A549 treated with AZD2906 at 1 μM for 4 hours (cell line): ENCODE measurements at places on chromosomes 16 and 17. TPM values are rescaled to one million over a fixed set of nuclear protein-coding genes. Genes with fewer than 3 reads are reported as not detected.

HOXB5 gene
- total RNA-seq = 1.2 to 2.3 TPM (median 2.1 TPM) in 5 replicates

ABCA8 gene
- total RNA-seq = 0.24 to 0.52 TPM (median 0.31 TPM) in 5 replicates

FGF11 gene
- total RNA-seq = 0.76 to 1.2 TPM (median 0.85 TPM) in 5 replicates

PTRH2 gene
- 97.9 to 116 TPM (median 101 TPM) in 5 replicates for total RNA-seq

FZD2 gene
- 23.6 to 37.5 TPM (median 34.8 TPM) in 5 replicates for total RNA-seq

CCL3 gene
- total RNA-seq = not detected in 5 replicates

GSPT1 gene
- 166 to 209 TPM (median 167 TPM) in 5 replicates for total RNA-seq

DUSP14 gene
- total RNA-seq = 41.4 to 50.7 TPM (median 46.6 TPM) in 5 replicates

GH2 gene
- total RNA-seq = not detected in 5 replicates

ATP1B2 gene
- 0.15 to 0.33 TPM (median 0.22 TPM) in 5 replicates for total RNA-seq

GFAP gene
- 0.36 to 0.66 TPM (median 0.57 TPM) in 5 replicates for total RNA-seq

ALDH3A1 gene
- 780 to 1,158 TPM (median 793 TPM) in 5 replicates for total RNA-seq

KRT33A gene
- total RNA-seq = not detected in 5 replicates

ABCC11 gene
- total RNA-seq = 0.05 to 0.25 TPM (median 0.08 TPM) in 5 replicates

PRSS8 gene
- 1.2 to 1.8 TPM (median 1.4 TPM) in 5 replicates for total RNA-seq

CTF1 gene
- 0.16 to 0.29 TPM (median 0.17 TPM) in 5 replicates for total RNA-seq

UTS2R gene
- not detected in 5 replicates for total RNA-seq

PRKCA gene
- 33.6 to 45.6 TPM (median 39.5 TPM) in 5 replicates for total RNA-seq

TNP2 gene
- total RNA-seq = not detected in 5 replicates

RTN4RL1 gene
- total RNA-seq = 13.8 to 19.9 TPM (median 16.7 TPM) in 5 replicates

ZG16B gene
- 0.37 to 0.96 TPM (median 0.92 TPM) in 5 replicates for total RNA-seq

GLTPD2 gene
- 0.08 to 0.18 TPM in 2 of 5 replicates, not detected in the others for total RNA-seq

KRTAP2-2 gene
- not detected in 5 replicates for total RNA-seq

TRIM37 gene
- 18.5 to 25.5 TPM (median 21.4 TPM) in 5 replicates for total RNA-seq

TLCD1 gene
- total RNA-seq = 28.7 to 45.6 TPM (median 42.9 TPM) in 5 replicates

CES2 gene
- total RNA-seq = 35.8 to 37.3 TPM (median 36.7 TPM) in 5 replicates

TMEM220 gene
- total RNA-seq = 2.0 to 3.8 TPM (median 2.7 TPM) in 5 replicates

MYL4 gene
- 0.11 to 0.21 TPM in 2 of 5 replicates, not detected in the others for total RNA-seq

OR4D1 gene
- total RNA-seq = 0.02 to 0.03 TPM in 2 of 5 replicates, not detected in the others

CFAP97D1 gene
- 0.01 to 0.03 TPM (median 0.02 TPM) in 3 of 5 replicates, not detected in the others for total RNA-seq

P3H4 gene
- 27.4 to 35.1 TPM (median 32.8 TPM) in 5 replicates for total RNA-seq

DUS2 gene
- total RNA-seq = 16.4 to 17.6 TPM (median 16.9 TPM) in 5 replicates

METTL2A gene
- total RNA-seq = 27.2 to 29.6 TPM (median 28.5 TPM) in 5 replicates

ZG16 gene
- total RNA-seq = not detected in 5 replicates

TMEM238L gene
- total RNA-seq = not detected in 5 replicates

HOXB1 gene
- total RNA-seq = not detected in 5 replicates

NTN1 gene
- total RNA-seq = 0.46 to 0.85 TPM (median 0.58 TPM) in 5 replicates

KCNJ2 gene
- total RNA-seq = 0.03 to 0.10 TPM (median 0.06 TPM) in 5 replicates

PRKCB gene
- total RNA-seq = 0.14 to 0.28 TPM (median 0.17 TPM) in 5 replicates

INCA1 gene
- total RNA-seq = 1.4 to 1.9 TPM (median 1.6 TPM) in 5 replicates

TP53TG3 gene
- total RNA-seq = 0.49 to 1.1 TPM (median 0.86 TPM) in 5 replicates

MILR1 gene
- total RNA-seq = 1.3 to 2.1 TPM (median 1.5 TPM) in 5 replicates

KRT9 gene
- not detected in 5 replicates for total RNA-seq

SMPD3 gene
- 0.08 to 0.20 TPM (median 0.13 TPM) in 5 replicates for total RNA-seq

ITGA2B gene
- total RNA-seq = 1.0 to 1.5 TPM (median 1.3 TPM) in 5 replicates

CLDN7 gene
- 2.2 to 3.2 TPM (median 2.9 TPM) in 5 replicates for total RNA-seq

HOXB6 gene
- total RNA-seq = 3.5 to 5.2 TPM (median 4.3 TPM) in 5 replicates

FBXW10 gene
- 0.82 to 1.1 TPM (median 0.95 TPM) in 5 replicates for total RNA-seq

ZNF19 gene
- total RNA-seq = 1.2 to 2.1 TPM (median 1.9 TPM) in 5 replicates

FOXC2 gene
- 4.9 to 6.2 TPM (median 5.8 TPM) in 5 replicates for total RNA-seq

CFDP1 gene
- 61.0 to 74.5 TPM (median 65.0 TPM) in 5 replicates for total RNA-seq

TTLL6 gene
- 0.44 to 0.85 TPM (median 0.51 TPM) in 5 replicates for total RNA-seq

SPNS3 gene
- total RNA-seq = 0.03 to 0.17 TPM (median 0.06 TPM) in 4 of 5 replicates, not detected in the other

PHOSPHO1 gene
- 0.33 to 0.77 TPM (median 0.73 TPM) in 5 replicates for total RNA-seq

KRT12 gene
- total RNA-seq = not detected in 5 replicates

KRTAP4-6 gene
- not detected in 5 replicates for total RNA-seq

PPY gene
- total RNA-seq = 0.34 to 0.43 TPM in 2 of 5 replicates, not detected in the others

CDR2L gene
- total RNA-seq = 72.0 to 93.7 TPM (median 89.5 TPM) in 5 replicates

CLEC19A gene
- 0.08 to 0.37 TPM (median 0.09 TPM) in 5 replicates for total RNA-seq
